ENCODE measurements at places on chromosomes 13 and 19.
A peak's percentile ranks its signal among the peaks of the same experiment; 100 is the strongest.

GRCh38 chr19:9130965-9131364 lies 4.2 kb upstream of the OR7G3 start:
- no peak for DNase-seq

GRCh38 chr13:99103536-99103935 lies 97.1 kb upstream of the UBAC2 start:
- no peak for DNase-seq

DNA sequence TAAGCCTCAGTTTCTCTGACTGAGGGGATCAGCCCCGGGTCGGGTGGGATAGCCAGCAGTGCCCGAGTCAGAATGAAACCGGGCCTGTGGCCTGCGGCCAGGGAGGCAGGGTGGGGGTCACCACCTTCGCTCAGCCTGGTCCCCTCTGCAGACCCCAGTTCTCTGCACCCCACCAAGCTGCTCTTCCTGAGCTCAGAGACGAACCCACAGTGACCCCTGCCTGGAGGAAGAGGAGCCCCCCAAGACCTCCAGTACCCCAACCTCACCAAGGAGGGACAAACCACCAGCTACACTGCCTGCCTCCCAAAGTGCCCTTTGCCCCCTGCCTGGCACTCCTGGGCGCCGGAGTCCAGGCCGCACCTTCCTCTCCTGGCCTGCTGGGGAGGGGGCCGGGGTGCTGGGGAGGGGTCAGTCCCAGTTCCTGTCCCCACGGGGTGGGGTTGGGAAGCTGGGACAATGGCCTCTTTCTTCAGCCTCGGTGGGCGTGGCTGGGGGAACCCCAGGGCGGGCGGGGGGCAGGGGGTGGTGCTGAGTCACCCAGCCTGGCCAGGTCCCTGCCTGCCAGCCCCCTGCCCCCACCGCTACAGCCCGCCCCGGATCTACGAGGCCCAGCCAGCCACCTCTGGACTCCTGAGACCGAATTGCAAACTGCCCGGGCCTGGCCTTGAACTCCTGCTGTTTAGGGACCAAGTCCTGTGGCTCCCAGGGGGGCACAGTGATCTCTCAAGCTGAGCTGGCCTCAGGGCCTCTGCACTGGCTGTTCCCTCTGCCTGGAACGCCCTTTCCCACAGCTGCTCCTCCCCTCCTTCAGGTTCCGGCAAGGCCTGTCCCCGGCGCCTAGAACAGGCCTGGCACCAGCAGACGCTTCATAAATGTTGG lies 14.3 kb downstream of the ZBTB7A start:
- peak; percentile 80 for DNase-seq

DNA sequence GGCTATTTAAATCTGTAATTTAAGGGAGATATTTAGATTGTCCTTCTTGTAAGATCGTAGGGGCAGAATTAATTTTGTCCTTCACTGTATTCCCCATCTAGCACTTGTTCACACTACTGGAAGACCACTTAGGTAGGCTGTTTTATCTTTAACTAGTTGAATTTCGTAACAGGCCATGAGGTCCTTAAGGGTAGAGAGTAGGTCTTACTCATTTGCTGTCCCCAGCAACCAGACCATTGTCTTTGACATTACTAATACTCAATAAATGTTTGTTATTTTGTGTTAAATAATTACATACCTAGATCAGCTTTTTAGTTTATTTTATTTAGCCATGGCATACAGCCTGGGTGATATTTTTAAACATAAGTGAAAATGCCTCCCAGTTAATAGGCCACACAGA lies 177.1 kb downstream of the PCCA start:
- DNase-seq: no peak

DNA sequence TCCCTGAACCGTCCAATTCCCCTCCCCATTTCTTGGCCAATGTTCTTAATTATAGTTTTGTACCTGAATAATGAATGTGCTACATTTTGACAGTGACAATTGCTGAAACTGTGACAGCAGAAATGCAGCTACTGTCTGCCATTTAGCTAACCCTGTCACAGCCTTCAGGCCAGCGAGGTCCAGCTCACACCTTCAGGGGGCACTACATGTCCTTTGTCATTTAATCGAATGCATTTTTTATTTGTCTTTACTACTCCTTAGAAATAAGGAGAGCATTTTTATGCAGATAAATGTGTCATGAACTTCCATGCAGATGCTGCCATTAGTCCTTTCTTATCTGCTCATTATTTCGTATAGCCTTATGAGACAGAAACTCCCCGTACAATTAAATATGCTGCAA lies 159.9 kb downstream of the MZT1 start:
- DNase-seq: no peak

DNA sequence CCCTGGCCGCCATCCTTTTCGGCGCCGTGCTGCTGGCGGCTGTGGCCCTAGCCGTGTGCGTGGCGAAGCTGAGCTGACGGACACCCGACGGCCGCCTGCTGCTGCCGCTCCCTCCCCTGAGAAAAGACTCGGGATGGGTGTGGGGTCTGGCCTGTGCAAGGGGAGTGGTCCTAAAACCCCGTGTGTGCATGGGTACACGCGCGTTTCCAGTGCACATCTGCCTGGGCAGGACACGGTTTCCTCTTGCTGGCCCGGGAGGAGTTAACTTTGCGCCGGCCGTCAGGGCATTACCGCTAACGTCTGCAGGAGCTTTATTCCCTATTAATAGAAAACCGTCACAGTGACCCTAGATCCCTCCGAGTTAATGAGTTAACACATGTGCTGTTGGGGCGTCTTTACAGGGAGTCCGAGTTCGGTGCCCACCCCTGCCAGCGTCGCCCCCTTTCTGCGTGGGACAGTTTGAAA lies 1.3 kb downstream of the RGS9BP start:
- no peak for DNase-seq

DNA sequence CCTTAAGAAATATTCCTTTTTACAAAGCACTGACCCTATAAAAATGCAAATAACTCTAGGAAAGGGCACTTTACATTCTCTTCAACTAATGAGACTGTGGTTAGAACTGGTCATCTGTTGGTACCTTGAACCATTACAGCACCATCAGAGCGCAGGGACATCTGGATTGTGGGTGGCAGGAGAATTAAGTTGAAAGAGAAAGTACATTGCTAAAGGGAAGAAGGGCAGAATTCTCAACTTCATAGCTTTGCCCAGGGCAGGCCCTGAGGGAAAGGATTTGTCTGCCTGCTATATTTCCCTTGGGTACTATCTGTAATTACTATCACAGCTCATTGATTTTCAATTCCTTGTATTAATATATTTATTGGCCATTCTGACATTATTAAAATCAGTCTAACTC lies 196.8 kb downstream of the KLF12 start:
- no peak for DNase-seq

DNA sequence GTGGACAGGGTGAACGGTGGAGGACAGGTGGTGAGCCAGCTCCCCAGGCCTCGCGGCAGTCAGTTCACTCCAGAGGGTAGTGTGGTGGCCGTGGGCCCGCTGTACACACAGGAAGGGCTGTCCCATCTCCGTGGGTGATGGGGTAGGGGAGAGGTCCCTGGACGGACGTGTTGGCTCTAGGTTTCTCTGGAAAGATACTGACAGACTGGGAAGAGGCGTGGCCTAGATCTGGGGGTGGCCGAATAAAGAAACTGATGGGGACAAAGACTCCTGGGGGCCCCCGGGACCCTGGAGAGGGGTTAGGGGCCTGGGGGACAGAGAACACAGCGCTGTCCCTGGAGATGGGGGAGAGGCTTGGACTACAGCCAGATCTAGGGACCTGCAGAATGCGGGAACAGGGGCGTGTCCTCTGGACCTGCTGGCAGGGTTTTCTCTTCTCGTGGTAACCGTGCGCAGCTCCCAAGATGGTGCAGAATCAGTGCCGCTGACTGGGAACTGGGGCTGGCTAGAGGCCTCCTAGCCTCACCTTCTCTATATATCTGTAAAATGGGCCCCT lies 4.0 kb upstream of the PRAM1 start:
- DNase-seq: no peak
